ENCODE measurements at places on chromosomes 6 and 20.

DNA sequence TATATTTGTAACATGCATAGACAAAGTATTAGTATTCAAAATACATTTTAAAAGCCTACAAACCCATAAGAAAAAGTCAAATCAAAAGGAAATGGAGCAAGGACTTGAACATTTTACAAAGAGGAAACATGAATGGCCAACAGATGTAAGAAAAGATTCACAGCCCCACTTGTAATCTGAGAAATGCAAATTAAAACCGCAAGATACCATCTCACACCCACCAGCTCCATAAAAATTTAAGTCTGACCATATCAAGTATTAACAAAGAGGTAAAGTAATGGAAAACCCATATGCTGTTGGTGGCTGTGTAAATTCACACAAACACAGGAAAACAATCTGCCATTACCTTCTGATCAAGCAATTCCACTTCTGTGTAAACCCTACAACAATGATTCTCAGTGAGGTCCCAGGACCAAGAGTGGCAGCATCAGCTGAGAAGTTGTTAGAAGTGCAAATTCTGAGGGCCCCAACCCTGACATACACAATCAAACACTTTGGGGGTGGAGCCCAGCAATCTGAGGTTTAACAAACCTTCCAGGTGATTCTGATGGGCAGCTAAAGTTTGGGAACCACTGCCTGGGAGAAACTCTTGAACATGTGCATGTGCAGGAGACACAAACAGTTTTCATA, 30.9 kb downstream of the BCL2L1 start:
- no peak for DNase-seq

DNA sequence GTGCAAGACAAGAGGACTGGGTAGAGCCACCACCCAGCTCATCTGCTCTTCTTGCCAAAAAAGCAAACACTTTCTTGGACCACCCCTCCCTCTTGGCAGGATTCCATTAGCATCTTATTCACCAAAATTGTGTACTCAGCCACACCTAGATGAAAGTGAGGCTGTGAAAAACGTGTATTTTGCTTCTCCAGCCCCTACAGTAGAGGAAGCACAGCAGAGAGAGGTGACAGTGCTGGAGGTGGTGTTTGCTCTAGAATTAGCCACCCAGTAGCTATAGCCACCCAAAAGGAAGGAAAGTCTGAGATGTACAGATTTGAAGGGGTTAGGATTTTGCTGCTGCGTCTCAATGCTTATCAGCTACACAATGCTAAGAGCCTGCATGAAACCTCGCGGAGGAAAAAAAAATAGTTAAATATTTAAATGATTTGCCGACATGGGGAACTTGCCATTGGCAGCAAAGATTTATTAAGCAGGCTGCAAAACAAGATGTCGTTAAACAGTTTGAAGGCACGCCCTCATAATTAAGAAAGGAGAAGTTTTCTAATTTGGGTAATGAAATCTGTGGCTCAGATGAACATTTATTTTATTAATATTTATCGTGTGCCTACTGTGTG, 287.3 kb downstream of the ZNF217 start:
- no peak for DNase-seq

DNA sequence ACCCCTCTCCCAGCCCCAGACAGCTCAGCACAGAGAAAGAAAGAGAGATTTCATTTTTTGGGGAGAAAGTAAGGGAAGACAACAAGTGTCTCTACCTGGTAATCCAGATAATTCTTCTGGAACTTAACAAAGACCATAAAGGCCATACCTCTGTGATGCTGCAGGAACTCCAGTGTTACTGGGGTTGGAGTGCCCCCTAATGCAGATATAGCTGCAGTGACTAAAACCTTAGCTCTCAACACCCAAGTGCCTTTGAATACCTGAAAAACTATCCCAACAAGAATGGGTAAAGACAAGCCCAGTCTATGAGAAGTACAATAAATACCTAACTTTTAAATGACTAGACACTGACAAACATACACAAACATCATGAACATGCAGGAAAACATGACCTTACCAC, 365.3 kb upstream of the PTCHD4 start:
- no peak for DNase-seq

- peak; percentile 62 for DNase-seq
Observed at GRCh38 chr20:35883778-35884540, 70.3 kb downstream of the SCAND1 start.

- DNase-seq = no peak
Observed at GRCh38 chr20:22805219-22805618, 220.8 kb upstream of the FOXA2 start.

DNA sequence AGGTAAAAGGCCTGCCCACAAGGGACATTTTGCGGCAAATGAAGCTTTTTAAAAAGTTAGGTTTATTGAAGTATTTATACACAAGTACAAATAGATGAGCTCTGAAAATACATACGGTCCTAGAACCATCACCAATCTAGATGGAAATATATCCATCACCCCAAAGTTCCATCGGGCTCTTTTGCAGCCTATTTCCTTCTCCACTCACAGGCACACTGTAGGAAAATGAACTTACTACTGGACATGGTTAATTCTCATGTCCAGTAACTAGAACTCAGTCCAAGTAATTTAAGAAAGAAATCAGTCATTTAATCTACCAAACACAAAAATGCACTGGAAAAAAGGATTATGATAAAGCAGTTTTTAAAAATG, 6.2 kb downstream of the PCNA start:
- DNase-seq = no peak

- DNase-seq = no peak
Observed at GRCh38 chr20:6976106-6976900, 208.8 kb downstream of the BMP2 start.

DNA sequence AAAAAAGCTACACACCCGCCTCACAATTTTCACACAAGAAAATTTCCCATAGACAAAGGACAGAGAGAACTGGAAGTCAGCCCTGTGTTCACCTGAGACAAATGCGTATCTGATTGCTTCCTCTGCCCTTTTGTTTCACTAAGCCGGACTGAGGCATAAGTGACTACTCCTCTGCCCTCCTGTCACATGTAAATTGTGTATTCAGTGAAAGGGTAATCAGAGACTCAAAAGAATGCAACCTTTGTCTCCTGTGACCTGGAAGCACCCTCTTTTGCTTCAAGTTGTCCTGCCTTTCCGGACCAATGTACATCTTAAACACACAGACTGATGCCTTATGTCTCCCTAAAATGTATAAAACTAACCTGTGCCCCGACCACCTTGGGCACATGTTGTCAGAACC, 483.8 kb upstream of the EYS start:
- no peak for DNase-seq

DNA sequence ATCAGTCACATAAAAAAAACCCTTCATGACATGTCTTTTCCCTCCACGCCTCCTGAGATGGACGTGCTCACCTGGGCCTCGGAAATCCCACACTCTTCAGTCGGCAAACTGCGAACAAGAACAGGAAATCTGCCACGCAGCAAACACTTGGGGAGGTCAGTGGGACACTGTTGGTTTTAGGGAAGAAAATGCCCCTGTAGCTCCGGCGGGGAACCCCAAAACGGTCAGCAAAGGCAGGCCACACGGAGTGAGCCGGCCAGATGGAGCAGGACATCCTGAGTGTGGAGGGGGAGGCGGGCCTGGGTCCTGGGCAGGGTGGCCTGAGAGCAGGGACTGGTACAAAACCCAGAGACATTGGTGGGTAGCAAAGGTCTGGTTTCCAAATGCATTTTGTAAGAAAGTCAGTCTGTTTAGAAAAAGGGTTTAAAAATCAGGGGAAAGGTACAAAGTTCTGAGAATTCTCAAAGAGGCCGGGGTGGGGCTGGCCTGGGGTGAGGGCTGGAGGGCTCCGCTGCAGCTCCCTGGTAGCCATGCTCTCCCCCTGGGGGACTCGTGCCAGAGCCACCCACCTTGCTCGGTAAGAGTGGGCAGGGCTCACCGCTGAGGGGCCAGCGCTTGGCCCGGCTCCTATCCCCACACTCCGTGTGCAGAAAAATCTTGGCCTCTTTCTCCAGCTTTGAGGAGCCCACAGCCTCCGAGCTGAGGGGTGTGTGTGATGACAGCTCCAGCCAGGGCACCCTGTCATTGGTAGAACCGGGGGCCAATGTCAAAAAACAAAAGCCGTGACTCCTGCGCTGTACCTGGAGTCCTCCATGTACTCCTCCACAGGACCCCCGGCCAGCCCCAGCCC, 5.2 kb downstream of the SLC2A4RG start:
- no peak for DNase-seq

- no peak for DNase-seq
Observed at GRCh38 chr6:132818404-132819359, 4.3 kb downstream of the RPS12 start.

GRCh38 chr20:64182146-64182865, 18.1 kb downstream of the MYT1 start:
- DNase-seq = no peak

DNA sequence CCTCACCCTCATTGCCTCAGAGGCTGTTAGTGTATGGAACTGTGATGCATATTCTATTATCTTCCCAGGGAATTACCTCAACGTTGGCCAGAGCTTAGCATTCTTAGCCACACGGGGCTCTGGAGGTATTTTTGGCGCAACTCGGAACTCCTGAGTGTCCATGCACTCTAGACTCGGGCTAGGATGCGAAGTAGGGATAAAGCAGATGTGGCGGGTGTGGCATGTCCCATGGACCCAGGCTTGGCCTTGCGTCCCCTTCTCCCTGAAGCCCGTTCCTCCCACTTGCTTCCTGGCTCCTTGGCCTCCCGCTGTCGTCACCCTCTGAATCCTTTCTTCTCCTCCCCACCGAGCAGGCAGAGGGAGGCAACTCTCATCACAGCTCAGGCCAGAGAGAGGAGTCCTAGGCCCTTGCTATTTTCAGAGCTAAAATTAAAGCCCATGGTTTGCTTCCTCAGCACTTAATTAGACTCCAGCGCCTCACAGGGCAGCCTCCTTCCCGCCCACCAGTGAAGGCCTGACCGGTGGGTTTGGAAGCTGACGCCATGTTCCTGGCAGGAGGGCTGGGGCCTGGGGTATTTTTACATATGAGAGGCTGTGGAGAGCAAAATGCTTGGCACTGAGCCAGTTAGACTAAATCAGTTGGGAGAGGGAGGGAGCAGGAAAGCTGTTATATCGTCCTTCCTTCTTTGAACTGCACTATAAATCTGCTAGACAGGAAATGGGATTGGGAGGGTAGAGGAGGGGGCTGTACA, 138.7 kb downstream of the FOXO3 start:
- DNase-seq = no peak

DNA sequence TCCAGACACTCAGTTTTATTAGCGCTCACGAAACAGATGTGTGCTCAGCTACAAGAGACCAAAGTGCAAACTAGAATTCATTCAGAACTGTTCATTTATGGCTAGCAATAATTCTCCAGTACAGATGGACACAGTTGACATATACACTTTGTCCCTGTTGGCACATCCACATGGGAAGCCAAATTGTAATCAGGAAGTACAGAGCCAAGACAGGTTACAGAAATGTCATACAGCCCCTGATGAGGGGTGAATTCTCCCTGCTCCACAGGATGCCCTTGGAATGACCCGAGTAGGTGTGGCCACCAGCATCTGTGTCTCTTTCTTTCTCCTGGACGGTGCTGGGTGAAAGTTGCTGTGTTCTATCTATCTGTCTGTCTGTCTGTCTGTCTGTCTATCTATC, 7.6 kb downstream of the DHX35 start:
- DNase-seq = no peak

DNA sequence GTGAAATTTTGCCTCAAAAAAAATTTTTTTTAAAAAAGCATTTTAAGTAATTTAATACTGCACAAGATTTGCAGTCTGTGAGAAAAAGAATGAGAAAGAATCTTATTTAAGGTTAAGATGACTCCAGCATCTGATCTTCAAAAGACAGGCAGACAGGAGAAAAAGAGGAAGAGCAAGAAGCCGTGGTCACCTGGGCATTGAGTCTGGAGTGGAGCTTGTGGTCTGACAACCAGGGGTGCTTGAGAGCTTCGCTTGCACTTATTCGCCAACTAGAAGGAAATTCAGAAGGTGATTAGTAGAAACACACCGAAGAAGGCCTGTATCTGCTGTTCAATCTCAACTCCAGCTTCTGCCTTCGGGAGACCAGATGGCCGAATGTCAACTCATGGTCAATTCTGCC, 75.9 kb downstream of the MYLK4 start:
- no peak for DNase-seq

- DNase-seq = no peak
Observed at GRCh38 chr6:2222275-2222842, 23.0 kb downstream of the GMDS start.

GRCh38 chr6:144549837-144550747, 265.0 kb downstream of the UTRN start:
- DNase-seq = no peak

- peak; percentile 46 for DNase-seq
Observed at GRCh38 chr6:53066077-53066417, 843 bp downstream of the FBXO9 start.

DNA sequence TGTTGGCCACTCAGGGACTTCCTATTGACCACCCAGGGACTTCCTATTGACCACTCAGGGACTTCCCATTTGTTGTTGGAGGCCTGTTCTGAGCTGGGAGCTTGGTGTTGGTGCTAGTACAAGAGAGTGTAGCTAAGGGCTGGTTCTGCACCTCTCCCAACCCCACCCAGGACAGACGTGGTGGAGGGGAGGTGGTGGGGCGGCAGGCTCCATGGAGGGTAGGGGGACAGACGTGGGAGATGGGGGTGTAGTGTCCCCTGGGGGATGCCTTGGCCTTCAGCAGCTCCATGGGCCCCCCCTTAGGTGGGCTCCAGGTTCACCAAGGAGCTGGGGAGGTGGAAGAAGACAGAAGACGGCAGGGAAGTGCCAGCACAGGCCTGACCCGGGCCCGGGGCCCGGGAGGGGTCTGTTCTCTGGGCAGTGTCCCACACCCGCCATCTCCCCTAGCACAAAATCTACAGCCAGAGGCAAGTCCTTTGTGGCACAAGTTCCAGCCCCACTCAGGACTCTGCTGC, 33.9 kb downstream of the CHRNA4 start:
- no peak for DNase-seq

- peak; percentile 3 for DNase-seq
Observed at GRCh38 chr20:32973077-32973717, 31.0 kb downstream of the SUN5 start.

GRCh38 chr6:118485601-118486550, 62.2 kb upstream of the PLN start:
- DNase-seq = no peak

DNA sequence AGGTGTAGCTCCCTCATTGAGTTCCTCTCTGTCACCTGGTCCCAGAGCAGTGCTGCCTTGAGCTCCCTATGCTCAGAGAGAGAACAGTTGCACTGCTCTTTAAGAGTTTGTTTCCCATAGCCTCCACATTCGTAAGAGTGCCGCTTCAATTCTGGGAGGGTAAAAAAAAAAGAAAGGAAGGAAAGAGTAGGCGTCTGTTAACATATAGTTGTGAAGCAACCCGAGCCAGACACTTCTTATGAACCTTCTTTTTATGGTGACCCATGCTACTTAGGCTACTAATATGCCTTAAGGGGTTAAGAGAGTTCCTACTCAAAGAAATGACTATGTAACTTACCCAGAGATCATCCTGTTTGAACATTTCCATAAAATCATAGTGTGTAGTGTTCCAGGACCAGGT, 4.3 kb upstream of the ARG1 start:
- DNase-seq = no peak

Measured in stimulated activated CD4-positive, alpha-beta T cell treated with anti-CD3 and anti-CD28 coated beads, Interleukin-4, amount 100 ng/mL, for 24 hours (primary cell).